ENCODE measurements at places on chromosomes 7 and 10. TPM values are rescaled to one million over a fixed set of nuclear protein-coding genes. Genes with fewer than 3 reads are reported as not detected.

FOXI2 gene
- total RNA-seq, result not detected

DNA sequence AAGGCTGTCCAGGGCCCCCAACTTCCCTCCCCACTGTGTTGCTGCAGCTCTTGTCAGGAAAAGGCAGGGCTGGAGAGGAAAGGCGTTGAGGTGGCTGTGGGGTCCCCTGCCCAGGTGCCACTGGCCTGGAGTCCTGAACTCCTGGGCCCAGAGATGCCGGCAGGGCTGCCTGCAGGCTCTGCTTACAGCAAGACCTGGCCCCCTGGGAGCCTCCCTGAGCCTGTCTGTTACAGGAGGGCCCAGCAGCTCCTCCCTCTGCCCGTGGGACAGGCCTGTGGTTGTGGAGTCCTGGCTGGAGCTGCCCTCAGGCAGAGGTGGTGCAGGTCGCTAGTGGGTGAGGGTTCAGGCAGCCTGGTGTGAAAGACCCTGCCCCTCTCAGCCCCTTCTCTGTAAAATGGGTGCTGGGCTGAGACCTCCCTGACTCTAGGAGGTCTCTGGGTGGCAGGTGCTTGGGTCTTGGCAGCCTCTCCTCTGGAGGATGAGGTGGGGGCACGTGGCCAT, 9.9 kb downstream of the ANTXRL start:
- no peak overlapping the region for H3K4me3 ChIP-seq
- H3K27me3 ChIP-seq, result no peaks in the 10 kb centered on the region
- H3K4me1 ChIP-seq, result no peaks in the 10 kb centered on the region
- no peaks in the 10 kb centered on the region for H3K36me3 ChIP-seq

DNA sequence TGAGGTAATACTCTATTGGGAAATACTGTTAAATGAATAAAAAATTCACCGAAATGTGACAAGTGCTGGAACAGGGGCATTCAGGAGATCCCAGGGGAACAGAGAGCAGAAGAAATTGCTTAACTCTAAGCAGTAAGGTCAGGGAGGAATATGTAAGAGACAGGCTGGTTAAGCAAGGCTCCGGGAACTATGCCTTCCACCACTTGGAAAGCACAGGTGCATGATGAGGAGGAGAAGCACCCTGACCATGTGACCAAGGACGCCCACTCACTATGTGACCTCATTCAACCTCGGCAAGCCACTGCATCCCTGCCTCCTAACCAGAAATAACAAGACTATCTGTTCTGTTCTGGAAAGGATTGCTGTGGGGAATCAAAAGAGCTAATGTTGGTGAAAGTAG, 218.4 kb downstream of the ELMO1 start:
- H3K36me3 ChIP-seq, result no peaks in the 10 kb centered on the region

DNA sequence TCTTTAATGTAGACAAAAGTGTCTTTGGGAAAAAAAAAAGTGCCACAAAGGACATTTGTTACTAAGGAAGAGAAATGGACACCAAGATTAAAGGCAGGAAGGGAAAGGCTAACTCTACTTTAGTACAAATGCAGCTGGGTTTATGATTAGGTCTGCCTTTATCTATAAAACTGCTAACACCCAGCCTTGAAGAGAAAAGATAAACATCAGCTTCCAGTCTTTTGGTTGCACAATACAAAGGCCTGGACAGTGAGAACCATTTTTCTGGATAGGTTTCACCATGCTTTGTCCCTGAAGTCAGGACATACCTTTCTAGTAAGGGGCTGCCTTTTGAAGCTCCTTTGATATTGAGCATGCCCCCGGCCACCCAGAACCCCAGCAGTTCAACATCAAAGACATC, 45.1 kb downstream of the ZNF248 start:
- H3K27me3 ChIP-seq, result no peaks in the 10 kb centered on the region
- H3K27ac ChIP-seq, result no peak overlapping the region
- no peaks in the 10 kb centered on the region for H3K4me1 ChIP-seq
- no peak for DNase-seq
- H3K4me3 ChIP-seq, result no peak overlapping the region

- H3K27ac ChIP-seq, result no peak overlapping the region
- no peak overlapping the region for H3K4me3 ChIP-seq
- no peak for DNase-seq
Observed at GRCh38 chr7:47191876-47192291, 390.0 kb downstream of the TNS3 start.

DNA sequence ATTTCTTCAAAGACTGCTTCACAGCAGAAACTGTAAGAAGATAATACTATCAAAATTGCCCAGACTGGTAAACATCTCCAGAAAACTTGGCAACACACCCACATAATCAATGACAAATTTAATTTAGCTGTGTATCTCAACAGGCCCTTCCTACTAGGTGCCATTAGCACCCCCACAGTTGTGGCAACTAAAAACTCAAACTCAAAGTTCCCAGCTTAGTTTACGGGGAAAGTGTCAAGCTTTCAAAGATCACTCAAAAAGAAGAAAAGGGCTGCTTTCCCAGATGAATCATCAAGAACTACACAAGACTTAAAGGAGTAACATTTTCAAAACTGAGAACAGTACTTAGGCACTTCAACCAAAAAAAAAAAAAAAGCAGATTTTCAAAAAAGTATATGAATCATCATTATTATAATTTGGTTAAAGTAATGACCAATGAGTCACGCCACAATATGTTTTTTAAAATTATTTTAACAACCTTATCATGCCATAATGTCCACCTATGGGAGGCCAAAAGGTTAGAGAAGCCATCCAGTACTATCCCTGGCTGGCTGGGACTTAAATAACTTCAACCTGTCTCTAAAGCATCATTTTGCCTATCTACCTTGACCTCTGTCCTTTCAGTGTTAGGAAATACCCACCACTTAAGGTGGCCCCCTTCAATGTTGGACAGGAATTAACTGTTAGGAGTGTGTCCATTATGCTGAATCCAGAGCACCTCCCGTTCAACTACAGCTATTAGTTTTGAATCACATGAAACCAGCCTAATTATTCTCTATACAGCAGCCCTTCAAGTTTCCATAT, 90.8 kb downstream of the ZFAND4 start:
- H3K36me3 ChIP-seq, result no peaks in the 10 kb centered on the region
- peaks cover 8% of the 10 kb centered on the region for H3K4me1 ChIP-seq
- no peak overlapping the region for H3K4me3 ChIP-seq
- no peak for DNase-seq
- no peaks in the 10 kb centered on the region for H3K27me3 ChIP-seq

DNA sequence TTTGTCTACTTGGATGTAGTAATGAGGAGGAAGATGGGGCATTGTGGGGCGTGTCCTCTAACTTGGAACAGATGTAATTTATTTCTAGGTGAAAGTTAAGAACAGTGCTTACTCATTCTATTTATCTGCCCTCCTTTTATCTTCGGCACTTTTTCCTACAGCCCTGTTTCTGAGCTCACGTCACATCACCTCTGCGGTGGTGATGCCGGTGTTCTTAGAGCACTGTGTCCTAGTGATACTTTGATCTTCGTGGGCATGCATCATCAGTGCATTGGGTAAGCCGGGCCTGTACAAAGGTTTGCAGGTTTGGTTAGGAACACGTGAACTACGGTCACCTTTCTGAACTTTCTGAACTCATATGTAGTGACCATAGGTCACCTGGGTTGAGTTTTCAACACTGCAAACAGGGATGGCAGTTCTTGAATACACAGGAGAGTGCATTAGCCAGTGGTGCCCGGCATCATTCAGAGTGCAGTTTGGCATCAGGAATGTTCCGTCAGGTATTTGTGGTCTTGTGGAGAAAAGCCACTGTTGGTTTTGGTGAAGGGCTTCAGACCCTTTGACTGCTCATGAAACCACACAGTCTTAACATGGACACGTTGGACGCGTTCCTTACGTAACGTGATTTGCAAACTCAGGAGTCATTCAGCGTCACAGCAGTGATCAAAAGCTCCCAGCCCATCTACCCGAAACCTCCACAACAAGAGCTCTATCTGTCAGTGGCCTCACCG, 5.6 kb downstream of the POR start:
- no peaks in the 10 kb centered on the region for H3K27me3 ChIP-seq
- no peak overlapping the region for H3K27ac ChIP-seq
- no peaks in the 10 kb centered on the region for H3K36me3 ChIP-seq
- peaks cover 20% of the 10 kb centered on the region for H3K4me1 ChIP-seq
- no peak overlapping the region for H3K4me3 ChIP-seq

DNA sequence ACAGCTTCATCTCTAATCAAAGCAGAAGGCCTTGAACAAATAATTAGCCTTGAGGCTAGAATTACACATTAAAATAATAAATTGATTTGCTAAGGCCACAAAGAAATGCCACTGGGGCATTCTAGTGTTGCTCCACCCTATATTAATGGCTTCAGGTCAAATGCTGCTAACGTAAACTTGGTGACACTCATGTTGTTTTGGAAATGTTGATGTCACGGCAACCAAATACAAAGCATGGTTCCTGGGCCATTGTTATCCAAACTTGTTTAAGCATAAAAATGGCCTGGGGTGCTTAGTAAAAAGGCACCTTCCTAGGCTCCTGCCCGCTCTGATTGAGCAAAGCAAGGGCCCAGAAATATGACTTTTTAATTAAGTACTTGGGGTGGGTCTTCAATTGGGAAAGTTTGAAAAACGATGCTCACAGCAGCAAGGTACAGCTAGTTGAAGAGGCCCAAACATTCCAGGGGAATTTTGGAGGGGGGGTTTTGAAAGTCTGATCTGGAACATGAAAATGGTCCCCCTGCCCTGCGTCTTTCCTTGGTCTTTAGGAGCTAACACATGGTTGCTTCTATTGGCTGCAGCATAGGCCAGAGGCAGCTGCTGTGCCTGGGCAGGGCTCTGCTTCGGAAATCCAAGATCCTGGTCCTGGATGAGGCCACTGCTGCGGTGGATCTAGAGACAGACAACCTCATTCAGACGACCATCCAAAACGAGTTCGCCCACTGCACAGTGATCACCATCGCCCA, 67.8 kb downstream of the ABCC2 start:
- no peak for DNase-seq
- H3K4me3 ChIP-seq, result no peak overlapping the region
- H3K36me3 ChIP-seq, result no peaks in the 10 kb centered on the region
- no peak overlapping the region for H3K27ac ChIP-seq
- no peaks in the 10 kb centered on the region for H3K27me3 ChIP-seq
